CD8-positive, alpha-beta memory T cell (primary cell): ENCODE measurements at places on chromosomes 1 and 21.

GRCh38 chr1:15257309-15257708, 10.3 kb downstream of the FHAD1 start:
- no peak for DNase-seq

DNA sequence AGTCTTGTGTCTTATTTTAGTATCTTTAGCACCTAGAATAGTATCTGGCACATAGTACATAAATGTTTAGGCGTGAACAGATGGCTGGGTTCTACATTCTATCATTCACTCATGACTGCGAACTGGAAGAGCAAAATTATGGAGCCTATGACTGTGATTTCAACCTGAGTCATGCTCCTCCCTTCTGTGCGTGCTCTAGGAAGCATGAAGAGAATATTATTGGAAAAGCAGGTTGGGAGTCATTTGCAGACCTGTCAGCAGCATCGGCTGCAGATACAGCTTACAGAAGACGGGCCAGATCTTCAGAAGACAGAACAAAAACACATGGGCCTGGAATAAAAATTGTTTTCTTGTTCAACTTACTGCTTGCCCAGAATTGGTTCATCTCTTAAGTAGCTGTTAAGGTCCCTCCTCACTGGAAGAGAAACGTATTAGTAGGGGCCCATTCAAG, 344.0 kb upstream of the USP24 start:
- DNase-seq, result no peak

DNA sequence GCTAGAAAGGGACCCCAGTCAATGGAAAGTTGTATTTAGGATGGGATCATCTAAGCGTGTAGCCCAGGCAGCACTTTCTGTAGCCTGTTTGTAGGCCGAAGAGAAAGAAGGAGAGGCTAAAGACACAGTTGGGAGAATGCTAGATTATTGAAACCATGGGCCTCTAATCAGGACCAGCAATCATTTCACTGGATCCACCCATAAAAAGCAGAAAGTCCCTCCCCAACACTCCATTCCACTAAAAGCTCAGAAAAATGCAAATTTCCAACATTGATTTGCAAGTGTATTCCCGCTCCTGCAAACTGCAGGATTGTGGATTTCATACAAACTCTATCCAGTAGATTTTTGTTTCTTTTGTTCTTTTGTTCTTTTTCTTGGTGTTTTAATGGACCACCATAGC, 51.2 kb upstream of the FMOD start:
- DNase-seq, result no peak

GRCh38 chr1:211323156-211324063, 3.2 kb upstream of the TRAF5 start:
- peak; percentile 44 for DNase-seq

- DNase-seq, result no peak
These were observed 8.5 kb downstream of the ERG start for GRCh38 chr21:38489729-38490128.

DNA sequence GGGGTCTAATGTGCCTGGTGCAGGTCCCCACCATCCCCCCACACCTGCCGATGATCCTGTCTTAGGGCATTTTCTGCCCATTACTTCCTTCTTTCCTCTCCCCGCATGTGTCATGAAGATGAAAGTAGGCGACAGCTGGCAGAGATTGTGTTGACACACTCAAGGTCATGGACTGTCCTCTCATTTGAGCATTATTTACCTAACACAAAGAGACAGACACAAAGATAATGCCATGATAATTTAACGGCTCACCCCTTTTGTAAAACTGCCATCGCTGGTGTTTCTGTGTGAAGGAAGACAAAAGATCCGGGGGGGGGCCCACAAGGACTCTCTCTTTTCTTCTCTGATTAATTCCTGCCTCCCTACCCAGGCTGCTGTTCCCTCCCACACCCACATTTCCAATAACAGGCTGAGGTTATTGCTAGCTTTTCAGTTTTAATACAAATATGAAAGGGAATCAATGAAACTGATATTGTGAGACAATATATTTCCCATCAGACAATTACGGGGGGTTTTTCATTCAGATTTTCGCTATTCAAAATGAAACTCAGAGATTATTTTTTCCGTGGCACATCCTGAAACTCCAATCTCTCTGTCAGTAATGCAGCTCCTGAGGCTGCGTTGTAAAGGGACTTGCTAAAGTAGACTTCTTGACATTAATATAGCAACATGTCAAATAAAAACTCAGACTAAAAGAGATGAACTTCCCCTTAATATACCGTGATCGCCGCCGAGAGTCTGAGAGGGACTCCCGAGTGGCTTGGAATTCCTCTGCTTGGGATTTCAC, 561.1 kb downstream of the NPHP4 start:
- DNase-seq, result no peak
